ENCODE measurements at places on chromosomes 12 and 14.

- DNase-seq = no peak
Observed at GRCh38 chr12:116990329-116990728, 79.6 kb downstream of the FBXW8 start.

DNA sequence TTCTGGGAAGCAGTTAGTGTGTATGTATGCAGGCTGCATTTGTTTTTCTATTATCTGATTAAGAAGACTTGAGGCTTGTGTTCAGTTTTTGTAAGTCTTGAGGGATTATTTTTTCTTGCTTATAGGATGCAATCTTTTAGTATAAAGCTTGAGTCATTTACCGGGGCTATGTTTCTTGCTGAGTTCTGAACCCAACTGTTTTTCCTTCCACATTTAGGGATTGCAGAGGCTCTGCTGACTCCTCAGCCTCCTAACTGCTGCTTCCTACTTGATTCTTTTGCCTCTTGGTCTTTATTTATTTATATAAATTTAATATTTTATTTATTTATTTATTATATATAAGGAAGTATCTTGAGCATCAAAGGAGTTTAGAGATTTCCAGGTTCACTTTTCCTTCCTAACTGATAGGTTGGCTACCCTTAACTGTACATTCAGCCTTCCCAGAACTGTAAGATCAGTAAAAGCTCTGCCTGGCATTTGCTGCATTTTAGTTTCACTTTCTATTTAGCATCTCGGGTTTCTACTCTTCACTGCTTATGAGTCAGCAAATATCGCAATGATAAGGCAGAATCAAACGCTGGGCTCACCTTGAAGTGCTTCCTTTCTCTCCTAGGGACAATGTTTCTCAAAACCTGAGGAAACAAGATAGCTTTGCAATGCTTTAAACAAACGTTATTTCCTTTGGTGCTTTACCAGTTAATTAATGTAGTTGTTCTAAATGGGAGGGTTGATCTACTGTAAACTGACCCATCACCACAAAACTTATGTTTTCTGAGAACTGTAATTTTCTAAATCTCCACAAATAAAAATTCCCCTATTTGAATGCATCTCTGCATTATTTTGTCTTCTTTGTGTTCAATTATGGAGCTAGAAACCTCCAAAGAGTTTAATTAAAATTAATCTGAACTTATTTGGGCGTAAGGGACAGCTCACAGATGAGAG is 1183.7 kb upstream of the TMEM132C start:
- no peak for DNase-seq

DNA sequence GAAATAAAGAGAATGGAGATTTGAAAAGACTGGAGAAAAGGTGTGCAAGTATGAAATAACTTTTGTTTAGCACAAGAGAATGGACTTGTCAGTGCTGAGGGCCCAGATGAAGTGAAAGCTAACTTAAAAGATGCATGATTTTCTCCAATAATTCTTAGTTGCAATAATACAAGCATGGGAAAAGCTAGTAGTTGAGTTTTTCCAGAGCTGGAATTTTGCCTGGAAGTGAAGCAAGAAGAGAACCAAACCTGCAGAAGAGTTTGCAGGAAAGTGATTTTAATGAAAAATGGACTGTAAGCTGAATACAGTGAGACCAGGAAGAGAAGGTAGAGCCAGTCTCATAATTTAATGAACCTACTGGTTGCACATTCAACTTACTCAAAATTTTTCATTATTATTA is 69.3 kb upstream of the FSCB start:
- DNase-seq = no peak

DNA sequence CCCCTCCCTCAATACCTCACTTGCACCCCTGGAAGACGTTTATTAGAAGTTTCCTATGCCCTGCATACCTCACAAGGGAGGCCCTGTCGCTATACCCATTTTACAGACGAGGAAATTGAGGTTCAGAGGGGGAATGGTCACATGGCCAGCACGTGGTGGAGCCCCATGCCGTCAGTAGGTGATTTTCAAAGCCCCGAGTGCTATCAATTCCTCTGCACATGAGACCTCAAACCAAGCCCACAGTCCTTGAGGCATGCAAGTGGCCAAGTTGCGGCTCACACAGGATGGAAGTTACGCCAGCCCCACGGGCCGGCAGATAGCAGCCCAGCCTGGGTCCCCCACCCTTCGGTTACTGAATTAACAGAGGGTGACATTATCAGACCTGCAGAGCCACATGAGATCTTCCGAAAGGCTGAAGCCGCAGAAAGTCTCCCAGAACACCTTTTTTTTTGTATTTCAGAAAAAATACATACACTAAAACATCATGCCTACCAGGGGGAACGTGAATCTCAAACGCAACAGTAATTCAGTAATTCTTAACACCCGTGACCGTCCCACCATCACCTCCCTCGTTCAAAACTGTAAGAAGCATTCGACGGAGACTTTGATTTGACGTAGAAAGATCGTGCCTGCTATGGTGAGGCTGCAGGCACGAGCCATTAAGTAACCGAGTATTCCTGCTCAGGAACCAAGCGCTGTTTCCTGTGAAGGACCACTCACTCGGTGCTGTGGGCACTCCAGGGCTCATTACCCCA is 129.0 kb downstream of the RFLNA start:
- DNase-seq = no peak

GRCh38 chr12:131736446-131737149 is 25.7 kb downstream of the SFSWAP start:
- DNase-seq = no peak

GRCh38 chr14:53784688-53785087 is 171.9 kb downstream of the BMP4 start:
- DNase-seq = no peak

GRCh38 chr12:124599074-124599999 is 31.9 kb upstream of the NCOR2 start:
- DNase-seq = no peak

GRCh38 chr12:1792406-1792805 is 28.0 kb upstream of the LRTM2 start:
- no peak for DNase-seq

GRCh38 chr12:68521848-68522502 is 88.7 kb upstream of the RAP1B start:
- DNase-seq = no peak

GRCh38 chr12:85392508-85392907 is 112.5 kb downstream of the ALX1 start:
- no peak for DNase-seq

GRCh38 chr12:76329159-76329558 is 19.1 kb downstream of the BBS10 start:
- DNase-seq = no peak

GRCh38 chr14:28468191-28469151 is 298.1 kb upstream of the FOXG1 start:
- DNase-seq = no peak

DNA sequence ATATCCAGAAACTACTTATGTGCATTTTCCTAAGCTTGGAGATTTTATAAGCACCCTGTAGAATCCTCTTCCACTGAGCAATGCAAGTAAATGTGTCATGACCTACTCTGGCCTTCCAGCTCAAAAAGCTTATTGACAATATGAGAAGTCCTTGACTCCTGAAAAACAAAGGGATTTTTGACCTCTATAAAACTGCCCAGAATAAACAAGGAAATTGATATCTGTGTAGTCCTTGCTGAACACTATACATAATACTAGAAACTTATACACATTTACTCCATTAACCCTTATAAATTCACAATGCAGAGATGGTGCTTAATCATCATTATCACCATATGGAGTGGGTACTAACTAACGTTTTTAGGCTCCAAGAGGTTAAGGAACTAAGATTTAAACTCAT is 197.4 kb upstream of the KRR1 start:
- DNase-seq = no peak

DNA sequence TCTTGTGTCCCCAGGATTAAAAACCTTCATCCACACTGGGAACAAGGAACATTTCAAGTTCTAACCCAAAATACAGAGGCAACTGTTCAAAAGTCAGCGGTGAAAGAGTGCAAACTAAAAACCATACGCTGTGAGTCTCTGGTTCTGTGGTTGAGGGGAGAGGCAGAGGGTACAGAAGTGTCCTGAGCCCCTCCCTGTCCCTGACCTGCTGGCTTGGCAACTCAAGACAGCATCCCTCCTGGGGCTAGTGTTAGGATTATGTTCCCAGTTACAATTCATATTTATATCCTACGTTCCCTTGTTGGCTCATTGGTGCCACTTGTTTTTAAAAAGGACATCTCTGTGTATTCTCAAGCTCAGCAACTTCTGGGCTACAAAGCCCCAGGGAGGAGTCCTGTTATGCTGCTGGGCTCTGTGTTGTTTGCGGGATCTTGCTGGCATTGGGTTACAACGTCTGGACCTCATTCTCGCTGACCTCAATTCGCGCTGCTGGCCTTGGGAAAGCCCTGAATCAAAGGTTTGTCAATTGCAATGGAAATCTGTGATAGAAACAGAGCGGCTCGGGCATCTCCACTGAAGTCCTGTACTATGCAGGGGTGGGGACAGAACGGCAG is 420.8 kb downstream of the FUT8 start:
- DNase-seq = no peak

- DNase-seq = no peak
Observed at GRCh38 chr12:50734409-50735263, 29.3 kb upstream of the ATF1 start.

- DNase-seq = no peak
Observed at GRCh38 chr14:50044042-50044651, 72.2 kb downstream of the VCPKMT start.

DNA sequence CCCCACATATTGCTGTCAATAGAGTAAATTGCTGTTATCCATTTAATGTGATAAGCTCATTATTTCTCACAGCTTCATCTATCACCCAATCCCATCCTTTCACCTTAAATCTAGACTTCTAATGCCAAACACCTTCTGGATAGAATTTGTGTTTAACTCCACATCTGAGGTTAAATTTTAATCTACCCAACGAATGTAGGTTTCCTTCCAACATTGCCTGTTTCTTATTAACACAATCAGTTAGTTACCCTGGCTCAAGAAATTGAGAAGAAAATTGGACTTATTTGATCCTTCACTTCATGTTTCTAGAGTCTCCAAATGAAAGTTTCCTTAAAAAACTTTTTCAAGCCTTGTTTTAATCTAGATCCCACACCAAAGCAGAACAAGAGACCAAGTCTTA is 67.3 kb downstream of the PTPRO start:
- DNase-seq = no peak

- no peak for DNase-seq
Observed at GRCh38 chr14:95533391-95533821, 1.4 kb upstream of the GLRX5 start.

- no peak for DNase-seq
Observed at GRCh38 chr14:98689951-98690350, 582.0 kb downstream of the BCL11B start.

- DNase-seq = no peak
Observed at GRCh38 chr14:69535230-69535848, 39.3 kb downstream of the CCDC177 start.

- DNase-seq = no peak
Observed at GRCh38 chr12:130041983-130042812, 120.1 kb upstream of the FZD10 start.

All from cortex of kidney (tissue), 1 donor.